ENCODE measurements at places on chromosomes 3 and 15. TPM values are rescaled to one million over a fixed set of nuclear protein-coding genes. Genes with fewer than 3 reads are reported as not detected.

DNA sequence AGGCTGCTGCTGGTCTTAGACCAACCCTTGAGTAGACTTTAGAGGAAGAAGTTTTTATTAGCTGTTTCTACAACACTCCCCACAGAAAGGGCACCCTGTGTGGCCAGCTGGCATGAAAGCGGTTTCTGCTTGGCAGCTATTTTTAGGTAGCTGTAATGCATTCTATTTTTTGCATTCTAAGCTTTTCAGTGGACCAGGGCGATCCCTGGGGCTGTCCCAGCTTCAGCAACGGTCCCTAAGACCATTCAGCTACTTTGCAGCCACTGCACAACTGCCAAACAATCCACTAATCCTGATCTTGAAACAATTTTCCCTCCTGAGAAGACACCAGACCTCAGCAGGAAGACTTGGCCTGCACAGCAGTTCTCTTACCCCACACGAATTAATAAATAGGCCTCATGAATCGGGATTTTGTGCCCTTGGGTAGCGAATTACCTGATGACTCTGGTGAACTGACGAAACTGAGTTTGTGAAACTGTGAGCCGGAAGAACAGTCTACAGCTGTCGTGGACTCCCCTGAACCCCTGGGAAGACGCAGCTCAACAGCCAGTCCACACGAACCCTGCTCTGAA lies 14.6 kb upstream of the TFRC start:
- peak; percentile 40 for DNase-seq

GRCh38 chr15:99425657-99426301 lies 140.0 kb upstream of the MEF2A start:
- DNase-seq: no peak

DNA sequence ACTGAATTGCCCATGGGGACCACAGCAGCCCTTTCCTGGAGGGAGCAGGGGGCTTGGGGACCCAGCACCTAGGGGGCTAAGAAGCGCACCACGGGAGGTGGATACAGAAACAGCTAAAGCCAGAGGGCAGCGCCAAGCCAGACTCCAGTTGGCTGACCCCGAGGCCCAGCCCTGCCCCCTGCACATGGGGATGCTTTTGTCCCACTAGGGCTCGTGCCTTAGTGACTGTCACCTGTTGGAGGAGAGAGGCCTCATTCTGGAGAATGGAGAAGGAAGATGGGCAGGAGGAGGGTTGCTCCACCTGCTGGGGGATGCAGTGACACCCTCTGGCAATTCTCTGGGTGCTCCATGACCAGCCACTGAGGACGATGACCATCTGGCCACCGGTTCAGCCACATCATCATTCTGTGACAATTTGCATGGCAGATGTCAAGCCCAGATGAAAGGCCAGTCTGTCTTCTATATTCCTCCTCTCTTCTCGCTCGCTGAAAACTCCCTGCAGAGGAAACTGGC lies 167.8 kb upstream of the TLE3 start:
- DNase-seq: no peak

- DNase-seq: no peak
These were observed 138.3 kb downstream of the RYR3 start for GRCh38 chr15:33448961-33449606.

- DNase-seq: no peak
These were observed 683.8 kb upstream of the NR2F2 start for GRCh38 chr15:95646484-95647273.

- no peak for DNase-seq
These were observed 199.1 kb downstream of the EPHA3 start for GRCh38 chr3:89306540-89306939.

- no peak for DNase-seq
These were observed 97.7 kb upstream of the TBC1D5 start for GRCh38 chr3:17840126-17840525.

GRCh38 chr15:67564021-67564967 lies 21.8 kb downstream of the MAP2K5 start:
- no peak for DNase-seq

DNA sequence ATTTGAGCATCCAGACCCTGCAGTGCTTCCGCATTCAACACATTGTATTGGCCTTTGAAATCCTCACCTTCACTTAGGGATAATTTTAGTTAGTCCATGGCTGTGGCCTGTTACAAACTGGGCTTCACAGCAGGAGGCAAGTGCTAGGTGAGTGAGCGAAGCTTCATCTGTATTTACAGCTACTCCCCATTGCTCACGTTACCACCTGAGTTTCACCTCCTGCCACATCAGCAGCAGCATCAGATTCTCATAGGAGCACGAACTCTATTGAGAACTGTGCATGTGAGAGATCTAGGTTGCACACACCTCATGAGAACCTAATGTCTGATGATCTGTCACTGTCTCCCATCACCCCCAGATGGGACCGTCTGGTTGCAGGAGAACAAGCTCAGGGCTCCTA lies 222.1 kb upstream of the NR2F2 start:
- no peak for DNase-seq

DNA sequence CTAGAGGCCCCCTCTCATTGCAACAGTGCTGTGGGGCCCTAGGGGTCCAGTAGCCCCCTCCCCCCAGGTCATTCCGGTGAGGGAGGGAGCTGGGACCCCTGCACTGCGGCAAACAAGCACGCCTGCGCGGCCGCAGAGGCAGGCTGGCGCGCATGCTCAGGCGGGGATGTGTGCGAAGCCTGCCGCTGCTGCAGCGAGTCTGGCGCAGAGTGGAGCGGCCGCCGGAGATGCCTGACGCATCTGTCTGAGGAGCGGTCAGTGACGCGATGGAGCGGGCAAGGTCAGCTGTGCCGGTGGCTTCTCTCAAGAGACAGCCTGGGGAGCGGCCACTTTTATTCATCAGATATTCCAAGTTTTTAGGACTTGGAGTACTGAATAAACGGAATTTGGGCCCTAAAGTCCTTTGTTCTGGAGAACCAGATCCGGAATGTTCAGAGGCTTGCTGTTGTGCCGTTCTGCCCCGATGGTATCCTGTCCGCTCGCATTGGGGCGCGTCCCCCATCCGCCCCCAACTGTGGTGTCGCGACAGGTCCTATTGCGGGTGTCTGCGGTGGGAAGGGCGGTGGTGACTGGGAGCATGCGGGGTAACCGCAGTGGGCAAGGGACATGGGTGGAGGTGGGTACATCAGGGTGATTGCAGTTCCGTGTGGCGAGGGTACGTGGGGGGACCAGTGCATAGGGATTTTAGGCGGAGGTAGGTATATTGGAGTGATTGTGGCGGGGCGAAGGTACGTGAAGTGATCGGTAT lies at the start of the genes SNRPN and SNURF:
Gene SNRPN (plus strand): TSS at position 205 of the 748 bp plus-strand sequence. CDS start 19,467 bp downstream, outside the sequence.
Gene SNURF (plus strand): TSS at position 205 of the 748 bp plus-strand sequence. CDS start 62 bp downstream, at position 267.
- peak; percentile 68 for DNase-seq

DNA sequence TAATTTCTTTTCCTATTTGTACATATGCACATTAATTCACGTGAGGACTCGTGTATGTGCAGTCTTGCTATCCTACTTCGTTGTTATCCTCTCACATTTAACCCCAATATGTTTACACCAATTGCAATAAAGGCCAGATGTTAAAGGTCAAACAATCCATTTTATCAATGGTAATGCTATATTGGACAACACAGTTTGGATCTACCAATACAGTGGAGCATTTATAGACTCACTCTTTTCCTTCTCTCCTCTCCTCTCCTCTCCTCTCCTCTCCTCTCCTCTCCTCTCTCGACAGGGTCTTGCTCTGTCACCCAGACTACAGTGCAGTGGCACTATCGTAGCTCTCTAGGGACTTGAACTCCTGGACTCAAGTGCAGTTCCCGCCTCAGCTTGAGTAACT lies 324.0 kb downstream of the PTPRG start:
- no peak for DNase-seq

DNA sequence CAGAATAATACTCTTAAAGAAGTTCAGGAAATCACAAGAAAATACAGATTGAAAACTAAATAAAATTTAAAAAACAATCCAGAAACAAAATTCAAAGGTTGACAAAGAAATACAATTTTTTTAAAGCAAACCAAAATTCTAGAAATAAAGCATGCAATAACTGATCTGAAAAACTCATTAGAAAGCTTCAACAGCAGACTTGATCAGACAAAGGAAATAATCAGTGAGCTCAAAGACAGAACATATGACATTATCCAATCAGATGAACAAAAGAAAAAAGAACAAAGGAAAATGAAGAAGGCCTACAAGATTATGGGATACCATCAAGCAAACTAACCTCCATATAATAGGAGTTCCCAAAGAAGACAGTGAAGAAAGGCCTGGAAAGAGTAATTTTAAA lies 336.8 kb downstream of the RSL24D1 start:
- DNase-seq: no peak

GRCh38 chr3:195803289-195803908 lies 8.3 kb downstream of the MUC4 start:
- peak; percentile 42 for DNase-seq

DNA sequence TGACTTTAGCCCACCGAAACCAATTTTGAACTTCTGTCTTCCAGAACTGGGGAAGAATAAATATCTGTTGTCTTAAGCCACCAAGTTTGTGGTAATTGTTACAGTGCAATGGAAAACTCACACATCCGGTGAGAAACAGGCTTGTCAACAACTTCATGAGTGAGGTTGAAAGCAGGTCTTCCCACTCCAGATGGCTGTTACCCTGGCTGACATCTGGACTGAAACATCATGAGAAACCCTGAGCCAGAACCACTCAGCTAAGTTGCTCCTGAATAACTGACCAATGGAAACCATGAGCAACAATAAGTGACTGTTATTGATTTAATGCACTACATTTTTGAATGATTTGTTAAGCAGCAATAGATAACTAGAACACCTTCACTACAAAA lies 10.3 kb downstream of the ACSBG1 start:
- DNase-seq: no peak

- peak; percentile 49 for DNase-seq
These were observed 55.1 kb upstream of the AGTR1 start for GRCh38 chr3:148642616-148643015.

DNA sequence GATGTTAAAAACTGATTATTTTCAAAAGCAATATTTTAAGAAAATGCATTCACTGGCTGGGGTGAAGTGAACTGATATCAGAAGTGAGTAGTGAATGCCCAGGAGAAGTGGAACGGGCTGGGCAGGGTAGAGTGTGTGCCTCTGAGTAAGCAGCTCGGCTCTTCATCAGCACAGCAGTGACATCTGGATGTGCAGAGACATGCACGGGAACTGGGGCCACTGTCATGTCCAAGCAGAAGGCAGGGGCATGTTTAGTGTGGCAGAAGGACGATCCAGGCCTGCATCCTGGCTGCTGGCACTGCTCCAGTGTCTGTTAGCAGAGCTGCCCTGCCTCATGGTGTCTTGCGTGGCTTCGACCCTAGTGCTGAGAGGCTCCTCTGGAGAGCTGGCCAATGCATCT lies 305.6 kb upstream of the LRRFIP2 start:
- DNase-seq: no peak

DNA sequence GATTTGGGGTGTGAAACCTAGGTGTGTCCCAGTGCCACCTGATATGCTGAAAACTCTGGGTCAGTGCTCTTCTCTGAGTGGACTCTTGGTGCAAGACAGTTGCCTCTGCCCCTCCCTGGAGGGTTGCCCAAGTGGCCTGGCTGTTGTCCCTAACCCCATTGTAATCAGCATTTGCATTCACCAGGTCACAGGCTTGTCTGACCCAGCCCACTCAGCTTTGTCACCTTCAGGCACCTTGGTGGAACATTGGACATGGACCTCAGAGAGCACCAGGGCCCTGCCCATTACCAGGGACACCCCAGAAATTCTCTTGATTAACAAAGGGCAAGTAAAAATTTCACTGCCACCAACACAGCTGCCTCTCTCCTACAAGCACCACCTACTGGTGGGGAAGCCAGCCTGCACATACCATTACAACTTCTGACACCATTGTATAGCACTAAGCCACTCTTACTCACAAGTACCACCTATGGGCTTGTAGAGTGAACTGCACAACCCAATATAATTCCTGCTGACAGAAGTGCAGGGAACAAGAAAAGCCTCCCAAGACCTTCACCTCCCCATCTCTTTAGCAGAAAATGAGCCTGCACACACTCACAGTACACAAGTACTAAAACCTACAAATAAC lies 324.6 kb downstream of the EPHA6 start:
- DNase-seq: no peak

DNA sequence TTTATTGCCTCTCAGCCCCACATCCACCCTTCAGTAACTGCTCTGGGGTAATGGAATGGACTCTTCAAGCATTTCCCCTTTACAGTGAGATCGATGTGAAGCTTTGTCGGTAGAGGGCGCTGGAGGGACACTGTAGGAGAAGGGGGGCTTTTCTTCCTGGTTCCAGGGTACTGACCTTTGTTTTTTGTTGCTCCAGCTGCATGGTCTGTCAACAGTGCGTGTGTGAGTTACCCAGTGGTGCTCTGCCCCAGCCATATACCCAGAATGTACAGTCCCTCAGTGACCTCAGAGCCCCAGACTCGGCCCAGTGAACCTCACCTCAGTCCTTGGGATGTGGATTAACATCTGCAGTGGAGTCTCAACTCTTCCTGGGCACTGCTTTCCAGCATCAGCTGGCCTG lies 180.3 kb upstream of the TSC22D2 start:
- DNase-seq: peak; percentile 68

- DNase-seq: peak; percentile 93
These were observed 76.5 kb downstream of the MYO1E start for GRCh38 chr15:59296181-59296617.

Gene ERICH6
- not detected for total RNA-seq

Gene TMC3
- not detected for total RNA-seq

Gene TBC1D23
- total RNA-seq: 68.0 TPM

Gene PLD1
- total RNA-seq: 10.9 TPM

Gene IL16
- 0.96 TPM for total RNA-seq

Gene DCLK3
- total RNA-seq: not detected

Gene DUOX2
- not detected for total RNA-seq

Gene FETUB
- total RNA-seq: not detected

Gene MNS1
- total RNA-seq: 9.6 TPM

Gene CP
- total RNA-seq: 0.39 TPM

Gene AADACL2
- total RNA-seq: not detected

Gene RETNLB
- total RNA-seq: not detected

Gene SPPL2A
- 117 TPM for total RNA-seq

Gene NEO1
- total RNA-seq: 4.1 TPM

Gene CCR9
- not detected for total RNA-seq

Gene MYZAP
- 0.24 TPM for total RNA-seq

Data from RPMI7951 (cell line).